ENCODE measurements at places on chromosomes 2 and 18.

GRCh38 chr2:184268900-184269477 lies 329.3 kb upstream of the ZNF804A start:
- DNase-seq = no peak

GRCh38 chr2:216317831-216318520 lies 54.3 kb downstream of the MARCHF4 start:
- DNase-seq = no peak

DNA sequence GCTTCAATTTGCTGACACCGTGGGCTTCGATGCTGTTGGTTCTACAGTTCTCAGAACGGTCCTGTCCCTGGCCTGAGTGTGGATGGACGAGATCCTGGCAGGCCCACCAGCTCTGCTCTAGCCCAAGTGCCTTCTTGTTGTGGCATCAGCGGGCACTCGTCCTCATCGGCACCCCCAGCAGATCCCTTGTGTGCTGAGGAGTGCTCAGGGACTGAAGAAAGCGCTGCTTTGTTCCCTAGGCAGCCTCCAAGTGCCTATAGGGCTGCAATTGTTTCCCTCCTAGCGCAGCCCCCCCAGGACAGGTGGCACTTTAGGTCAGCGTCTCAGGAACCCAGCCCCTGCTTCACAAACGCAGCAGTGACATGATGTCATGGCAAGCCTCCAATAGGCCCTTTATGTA lies 217.7 kb downstream of the AGAP1 start:
- no peak for DNase-seq

GRCh38 chr2:127358044-127358443 lies 29.7 kb downstream of the MAP3K2 start:
- DNase-seq = no peak

Data from nephron progenitor cell (in vitro differentiated cells).